Activated naive CD4-positive, alpha-beta T cell treated with anti-CD3 and anti-CD28 coated beads, Interleukin-2, amount 50 U/mL, for 16 hours (primary cell): ENCODE measurements at places on chromosomes 3 and 15.
A peak's percentile ranks its signal among the peaks of the same experiment; 100 is the strongest.

DNA sequence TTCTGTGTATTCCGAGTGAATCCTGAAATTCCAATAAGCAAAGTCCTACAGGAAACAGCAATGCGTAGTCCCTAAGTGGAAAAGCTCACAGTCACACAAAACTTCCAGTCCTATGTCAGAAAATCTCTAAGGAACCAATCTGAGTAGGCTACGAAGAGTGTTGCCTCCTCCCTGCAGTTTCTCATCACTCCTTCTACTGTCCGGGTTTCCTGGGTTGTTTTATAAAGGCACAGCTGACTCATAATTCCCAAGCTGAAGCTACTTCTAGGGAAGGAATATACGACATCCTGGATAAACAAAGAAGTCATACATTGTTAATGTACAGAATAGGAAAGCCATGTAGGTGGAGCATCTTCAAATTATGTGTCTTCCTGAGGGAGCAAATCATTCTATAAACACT is 65.7 kb upstream of the RGMA start:
- DNase-seq, result no peak

DNA sequence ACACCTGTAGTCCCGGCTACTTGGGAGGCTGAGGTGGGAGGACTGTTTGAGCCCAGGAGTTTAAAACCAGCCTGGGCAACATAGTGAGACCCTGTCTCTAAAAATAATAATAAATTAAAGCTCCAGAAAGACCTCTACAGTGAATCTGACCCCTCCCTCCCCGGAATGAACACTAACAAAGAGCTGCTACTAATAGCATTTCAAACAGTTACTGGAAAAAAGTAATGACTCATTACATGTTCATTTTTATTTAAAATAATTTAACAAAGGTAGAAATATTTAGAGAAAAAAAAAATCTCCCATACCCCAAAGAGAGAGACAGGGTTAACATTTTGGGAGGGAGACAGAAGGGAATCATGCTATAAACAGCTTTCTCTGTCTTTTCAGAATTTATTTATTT is 2.2 kb upstream of the UBA3 start:
- no peak for DNase-seq

GRCh38 chr3:109985943-109986555 is 648.7 kb upstream of the DPPA4 start:
- no peak for DNase-seq

DNA sequence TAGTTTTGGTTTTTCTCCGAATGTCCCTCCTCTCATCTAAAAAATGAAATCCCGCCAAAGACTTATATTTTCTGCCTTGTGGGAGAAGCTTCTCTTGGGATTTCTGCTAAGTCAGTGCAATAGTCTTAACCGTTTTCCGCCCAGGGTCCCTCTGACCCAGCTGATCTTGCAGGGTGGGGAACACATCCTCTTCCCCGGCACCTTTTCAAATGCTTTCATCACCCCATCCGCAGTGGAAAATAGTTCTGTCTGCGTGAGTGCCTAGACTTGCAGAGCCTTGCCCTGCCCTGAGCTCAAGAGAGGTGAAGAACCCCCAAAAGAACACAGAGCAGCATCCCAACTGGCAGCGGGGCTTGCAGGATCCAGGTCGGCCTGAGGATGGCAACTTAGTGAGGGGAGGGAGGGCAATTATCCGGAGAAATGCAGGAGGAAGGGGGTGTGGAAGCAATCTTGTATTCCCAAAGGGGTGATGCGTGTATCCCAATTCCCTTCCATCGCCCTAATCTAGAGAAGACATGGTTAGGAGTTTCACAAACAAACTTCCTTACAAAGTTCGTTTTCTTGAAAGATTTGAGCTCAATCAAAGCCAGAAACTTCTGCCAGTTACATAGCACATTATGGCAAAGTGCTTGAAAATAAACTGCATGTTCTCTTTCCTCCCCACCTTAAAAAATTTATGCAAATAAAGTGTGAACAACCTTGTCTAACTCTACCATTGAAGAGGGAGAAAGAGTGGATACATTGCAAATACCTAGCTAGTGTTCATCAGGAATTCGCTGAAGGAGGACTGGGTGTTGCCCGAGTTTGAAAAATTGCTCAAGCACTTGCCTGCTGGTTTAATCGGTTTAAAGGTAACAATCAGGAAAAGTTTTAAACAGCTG is 79.9 kb downstream of the NR2F2 start:
- no peak for DNase-seq

DNA sequence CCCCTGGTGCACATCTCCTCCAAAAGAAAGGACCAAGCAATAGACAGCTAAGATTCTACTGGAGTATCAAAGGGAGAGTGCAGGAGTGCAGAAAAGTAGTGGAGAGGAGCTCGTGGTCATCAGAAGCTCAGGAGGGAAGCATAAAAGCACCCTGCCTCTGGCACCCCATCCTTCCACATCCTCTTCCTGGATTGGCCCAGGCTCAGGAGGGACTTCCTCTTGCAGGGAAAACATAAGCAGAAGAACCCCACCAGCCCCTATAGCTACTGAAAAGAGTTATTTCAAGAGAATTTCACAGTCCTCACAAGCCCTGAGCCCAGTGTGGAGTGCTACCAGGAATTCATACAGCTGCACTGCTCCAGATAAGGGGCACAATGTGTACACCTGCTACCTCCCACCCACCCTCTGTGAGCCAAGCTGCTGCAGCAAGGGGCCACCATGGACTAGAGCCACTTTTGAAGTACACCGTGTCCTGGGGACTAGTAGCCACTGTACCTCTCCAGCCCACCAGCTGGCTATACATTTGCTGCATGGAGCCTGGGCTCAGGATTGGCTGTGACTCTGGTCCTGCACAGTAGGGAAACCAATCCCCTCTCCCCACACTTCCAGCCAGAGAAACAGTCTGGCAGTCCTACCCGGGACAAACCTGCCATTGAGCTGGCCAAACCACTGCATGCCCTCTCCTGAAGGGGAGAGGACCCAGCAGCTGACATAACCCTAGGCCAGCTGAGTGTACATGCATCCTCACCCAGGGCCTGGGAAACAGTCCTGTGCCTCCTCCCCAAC is 43.0 kb downstream of the CD200R1 start:
- DNase-seq, result no peak

GRCh38 chr3:53081318-53081717 is 35.4 kb upstream of the SFMBT1 start:
- DNase-seq, result no peak

- no peak for DNase-seq
Measured at GRCh38 chr3:66259566-66260255, 38.9 kb downstream of the SLC25A26 start.

- no peak for DNase-seq
Measured at GRCh38 chr3:37577697-37578096, 284.0 kb upstream of the CTDSPL start.

DNA sequence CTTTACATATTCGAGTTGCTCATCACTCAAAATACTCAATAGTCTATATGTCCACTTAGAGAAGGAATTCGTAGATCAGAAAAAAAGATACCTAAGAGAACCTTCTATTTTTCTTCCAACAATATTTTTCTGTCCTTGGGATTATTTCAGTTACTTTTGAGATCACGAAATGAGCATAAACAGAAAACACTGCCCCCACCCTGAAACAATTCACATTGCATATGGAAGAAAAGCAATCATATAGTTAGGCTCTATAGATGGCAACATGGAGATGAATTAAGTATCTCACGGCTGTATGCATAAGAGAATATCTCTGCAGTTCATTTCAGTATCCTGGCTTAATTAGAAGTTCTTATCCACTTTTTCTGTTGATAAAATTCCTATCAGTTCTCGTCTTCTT is 391.1 kb downstream of the FGF12 start:
- DNase-seq, result no peak

- DNase-seq, result no peak
Measured at GRCh38 chr3:58251631-58252035, 14.0 kb downstream of the ABHD6 start.

- no peak for DNase-seq
Measured at GRCh38 chr15:96586901-96587300, 256.4 kb downstream of the NR2F2 start.

DNA sequence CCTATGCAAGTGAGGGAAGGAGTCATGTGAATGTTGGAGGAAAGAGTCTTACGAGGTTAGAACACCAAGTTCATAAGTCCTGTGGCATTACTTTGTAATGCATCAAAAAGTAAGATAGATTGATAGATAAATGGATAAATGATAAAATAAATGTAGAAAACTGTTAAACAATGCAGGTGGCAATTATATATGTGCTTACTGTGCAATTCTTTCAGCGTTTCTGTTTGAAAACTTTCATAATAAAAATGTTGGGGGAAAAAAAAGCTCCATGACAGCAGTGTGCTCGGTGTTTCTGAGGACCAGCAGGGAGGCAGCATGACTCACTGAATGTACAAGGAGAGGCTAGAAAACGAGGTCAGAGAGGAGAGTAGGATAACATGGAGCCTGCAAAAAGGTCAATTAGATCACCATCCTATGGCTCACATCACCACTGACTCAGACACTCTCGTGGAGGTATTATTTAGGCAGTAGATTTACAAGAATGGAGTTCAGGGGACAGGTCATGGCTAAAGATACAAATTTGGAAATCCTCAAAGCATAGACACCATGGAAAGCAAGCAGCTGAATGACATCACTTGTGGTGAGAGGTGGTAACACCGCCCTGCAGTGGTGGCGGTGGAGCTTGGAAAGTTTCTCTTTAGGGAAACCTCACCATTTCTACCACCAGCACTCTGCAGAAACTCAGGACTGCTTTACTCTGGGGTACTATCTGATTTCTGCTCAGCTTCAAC is 219.8 kb downstream of the CTNNB1 start:
- no peak for DNase-seq

- no peak for DNase-seq
Measured at GRCh38 chr15:57217778-57218598, 158.3 kb upstream of the CGNL1 start.

GRCh38 chr3:46462111-46462510 is 2.6 kb downstream of the LTF start:
- DNase-seq, result no peak

- DNase-seq, result no peak
Measured at GRCh38 chr15:100254691-100255090, 87.1 kb downstream of the ADAMTS17 start.

GRCh38 chr3:176951144-176951543 is 246.1 kb downstream of the TBL1XR1 start:
- no peak for DNase-seq

GRCh38 chr3:42117175-42118008 is 26.2 kb downstream of the TRAK1 start:
- no peak for DNase-seq

DNA sequence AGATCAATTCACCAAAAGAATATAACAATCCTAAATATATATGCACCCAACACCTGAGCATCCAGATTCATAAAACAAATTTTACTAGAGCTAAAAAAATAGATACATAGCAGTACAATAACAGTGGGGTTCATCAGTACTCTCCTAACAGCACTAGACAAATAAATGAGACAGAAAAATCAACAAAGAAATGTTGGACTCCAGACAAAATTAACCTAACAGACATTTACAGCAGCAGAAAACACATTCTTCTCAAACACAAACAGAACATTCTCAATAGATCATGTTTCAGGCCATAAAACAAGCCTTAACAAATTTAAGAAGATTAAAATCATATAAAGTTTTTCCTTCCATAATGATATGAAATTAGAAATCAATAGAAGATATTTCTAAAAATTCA is 124.8 kb upstream of the NECTIN3 start:
- DNase-seq, result no peak

DNA sequence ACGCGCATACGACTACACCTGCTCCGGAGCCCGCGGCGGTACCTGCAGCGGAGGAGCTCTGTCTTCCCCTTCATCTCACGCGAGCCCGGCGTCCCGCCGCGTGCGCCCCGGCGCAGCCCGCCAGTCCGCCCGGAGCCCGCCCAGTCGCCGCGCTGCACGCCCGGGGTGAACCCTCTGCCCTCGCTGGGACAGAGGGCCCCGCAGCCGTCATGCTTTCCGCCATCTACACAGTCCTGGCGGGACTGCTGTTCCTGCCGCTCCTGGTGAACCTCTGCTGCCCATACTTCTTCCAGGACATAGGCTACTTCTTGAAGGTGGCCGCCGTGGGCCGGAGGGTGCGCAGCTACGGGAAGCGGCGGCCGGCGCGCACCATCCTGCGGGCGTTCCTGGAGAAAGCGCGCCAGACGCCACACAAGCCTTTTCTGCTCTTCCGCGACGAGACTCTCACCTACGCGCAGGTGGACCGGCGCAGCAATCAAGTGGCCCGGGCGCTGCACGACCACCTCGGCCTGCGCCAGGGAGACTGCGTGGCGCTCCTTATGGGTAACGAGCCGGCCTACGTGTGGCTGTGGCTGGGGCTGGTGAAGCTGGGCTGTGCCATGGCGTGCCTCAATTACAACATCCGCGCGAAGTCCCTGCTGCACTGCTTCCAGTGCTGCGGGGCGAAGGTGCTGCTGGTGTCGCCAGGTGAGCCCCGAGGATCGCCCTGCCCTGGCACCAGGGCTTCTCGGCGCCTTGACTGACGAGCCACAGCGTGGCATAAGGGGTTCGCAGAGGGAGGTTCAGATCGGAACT is 420 bp downstream of the SLC27A2 start:
- DNase-seq, result peak; percentile 42

GRCh38 chr3:30124435-30125370 is 481.7 kb upstream of the TGFBR2 start:
- DNase-seq, result no peak

DNA sequence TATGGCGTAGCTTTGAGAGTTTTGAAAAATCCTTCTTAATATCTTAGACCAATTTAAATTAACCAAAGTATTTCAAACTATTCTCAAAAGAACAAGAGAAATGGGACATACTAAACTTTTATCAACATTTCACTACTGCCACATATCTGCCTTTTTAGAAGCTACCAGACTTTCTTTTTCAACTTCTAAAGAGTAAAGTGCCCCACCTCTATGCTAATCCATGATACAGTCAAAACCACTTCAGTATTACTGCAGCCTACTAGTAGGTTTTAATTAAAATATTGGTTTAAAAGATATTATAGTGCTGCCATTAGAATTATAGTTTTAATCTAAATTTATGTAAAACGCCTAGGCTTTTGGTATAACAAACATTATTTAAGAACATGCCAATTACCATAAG is 15.1 kb downstream of the HERC1 start:
- no peak for DNase-seq

- no peak for DNase-seq
Measured at GRCh38 chr15:64774037-64774628, 1.3 kb downstream of the RBPMS2 start.

DNA sequence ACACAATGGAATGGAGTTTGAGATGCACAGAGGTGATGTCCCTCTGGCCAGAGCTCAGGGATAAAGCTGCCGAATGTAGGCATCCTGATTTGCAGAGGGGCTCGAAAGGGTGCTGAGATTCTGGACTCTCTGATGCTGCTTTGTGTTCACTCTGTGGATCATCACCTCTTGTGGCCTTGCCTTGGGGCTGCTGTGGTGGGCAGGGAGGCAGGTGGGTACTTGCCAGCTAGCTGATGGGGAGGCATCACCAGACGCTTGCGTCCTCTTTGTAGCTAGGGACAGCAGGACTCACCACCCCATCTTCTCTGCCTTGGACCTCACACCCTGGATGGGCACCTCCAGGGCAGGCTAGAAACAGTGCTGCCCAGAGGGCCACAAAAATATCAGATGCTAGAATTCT is 14.6 kb upstream of the RASGRF1 start:
- no peak for DNase-seq

- peak; percentile 16 for DNase-seq
Measured at GRCh38 chr3:154121701-154122551, 736 bp downstream of the ARHGEF26 start.

GRCh38 chr3:10597733-10598132 is 92.3 kb upstream of the ATP2B2 start:
- DNase-seq, result no peak

GRCh38 chr3:150627557-150627956 is 24.4 kb downstream of the SELENOT start:
- DNase-seq, result no peak

GRCh38 chr3:52092271-52092660 is 35.9 kb upstream of the DUSP7 start:
- DNase-seq, result no peak
